ENCODE measurements at places on chromosomes 7 and 10. TPM values are rescaled to one million over a fixed set of nuclear protein-coding genes. Genes with fewer than 3 reads are reported as not detected.

Gene NANOS1
- 1.7 TPM for total RNA-seq

Gene TACR2
- 0.06 TPM for total RNA-seq

Gene TUBAL3
- total RNA-seq, result not detected

Gene PHTF2
- 10.5 TPM for total RNA-seq

Gene TMEM178B
- total RNA-seq, result under 0.01 TPM

Gene TUBB8
- not detected for total RNA-seq

Gene C10orf67
- not detected for total RNA-seq

Gene ADAM12
- 18.3 TPM for total RNA-seq

Gene OR6B1
- total RNA-seq, result not detected

Gene INMT
- total RNA-seq, result 220 TPM

Gene HNRNPF
- 149 TPM for total RNA-seq

Gene SEMA3E
- 0.15 TPM for total RNA-seq

Data from cardiac ventricle fibroblast (primary cell).